ENCODE measurements at places on chromosomes 1 and 21.

DNA sequence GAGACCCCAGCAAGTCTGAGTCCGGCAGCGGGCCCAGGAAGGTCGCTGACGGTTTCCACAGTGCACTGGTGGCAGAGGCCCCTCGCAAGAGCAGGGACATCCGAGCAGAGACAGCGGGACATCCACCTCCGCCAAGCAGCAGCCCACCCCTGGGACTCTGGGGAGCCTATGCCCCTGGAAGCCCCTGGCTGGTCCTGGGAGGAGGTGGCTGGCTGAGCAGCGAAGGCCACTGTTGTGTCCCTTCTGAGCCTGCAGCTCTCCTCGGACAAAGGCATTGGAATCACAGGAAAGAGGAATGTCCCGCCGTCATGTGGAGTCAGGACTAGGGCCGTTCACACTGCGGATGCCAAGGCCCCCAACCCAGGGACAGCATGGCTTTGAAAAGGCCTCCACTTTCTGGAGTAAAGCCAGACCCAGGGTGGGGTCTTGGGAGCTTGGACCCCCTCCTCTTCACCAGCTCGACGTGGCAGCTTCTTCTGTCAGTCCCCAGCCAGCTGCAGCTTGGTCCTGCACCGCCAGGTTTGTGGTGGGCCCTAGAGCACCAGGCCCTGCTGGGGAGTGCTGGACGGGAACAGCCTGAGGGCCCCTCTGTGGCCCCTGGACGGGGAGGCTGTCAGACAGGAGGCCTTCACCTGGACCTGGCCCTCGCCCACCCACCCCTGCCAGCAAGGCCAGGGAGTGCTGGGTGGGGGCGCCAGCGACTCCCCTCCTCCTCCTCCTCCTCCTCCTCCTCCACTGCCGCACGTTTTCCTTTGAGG, 1.4 kb downstream of the MEGF6 start:
- no peak for DNase-seq

DNA sequence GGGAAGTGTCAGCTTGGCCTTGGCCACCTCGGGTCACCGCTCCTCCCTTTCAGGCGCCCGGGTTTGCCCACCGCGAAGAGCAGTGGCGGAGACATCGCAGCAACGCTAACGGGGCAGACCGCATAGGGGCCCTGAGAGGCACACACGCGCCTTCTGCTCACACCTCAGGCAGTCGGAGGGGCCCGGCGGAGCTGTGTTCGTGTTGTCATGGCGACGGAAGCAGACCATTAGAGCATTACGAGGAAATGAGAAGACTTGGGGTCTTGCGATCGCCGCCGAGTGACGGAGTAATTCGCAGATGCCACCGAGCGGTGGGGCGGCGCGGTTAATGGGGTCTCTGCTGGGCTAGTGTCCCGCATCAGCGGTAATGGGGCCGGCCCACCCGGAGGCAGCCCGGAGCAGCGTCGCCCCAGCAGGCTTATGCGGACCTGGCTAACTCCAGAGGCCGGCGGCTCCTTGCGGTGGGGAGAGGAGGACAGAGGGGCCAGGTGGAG, 144.1 kb downstream of the TNR start:
- no peak for DNase-seq

GRCh38 chr1:36222481-36223380, 1.5 kb upstream of the THRAP3 start:
- DNase-seq: no peak

DNA sequence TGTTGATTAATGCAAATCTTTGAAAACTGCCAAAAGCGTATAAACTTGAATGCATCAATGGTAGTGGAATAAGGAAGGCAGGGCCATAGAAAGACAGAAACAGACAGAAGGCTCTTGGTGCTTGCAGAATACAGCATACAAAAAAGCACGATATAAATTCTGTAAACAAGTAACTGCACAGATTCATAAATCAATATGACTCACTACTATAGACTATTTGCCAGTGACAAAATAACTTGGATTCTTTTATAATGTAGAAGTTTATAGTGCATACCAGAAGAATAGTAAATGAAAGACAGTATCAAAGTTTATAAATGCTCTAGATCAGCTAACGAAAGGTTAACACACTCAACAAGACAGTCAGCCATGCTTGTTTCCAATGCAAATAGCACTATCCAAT, 349.6 kb downstream of the PTBP2 start:
- no peak for DNase-seq

- no peak for DNase-seq
These were observed 66.3 kb upstream of the DIRAS3 start for GRCh38 chr1:68116643-68117235.

DNA sequence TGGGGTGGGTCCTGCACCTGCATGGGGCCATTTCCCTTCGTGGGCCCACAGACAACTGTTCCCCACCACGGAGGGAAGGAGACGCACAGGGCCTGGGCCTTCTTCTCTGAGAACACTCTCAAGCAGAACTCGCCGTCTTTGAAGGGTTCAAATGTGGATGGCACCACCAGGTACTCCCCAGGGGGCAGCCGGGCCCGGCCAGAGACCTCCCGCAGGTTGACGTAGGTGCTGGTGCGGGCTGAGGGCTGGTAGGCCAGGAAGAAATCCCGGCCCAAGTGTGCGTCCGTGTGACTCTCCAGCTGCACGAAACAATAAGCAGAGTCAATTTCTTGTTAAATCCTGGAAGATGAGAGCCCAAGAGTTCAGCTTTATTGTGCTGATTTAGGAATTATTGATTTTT, 56.4 kb downstream of the CAPN8 start:
- no peak for DNase-seq

GRCh38 chr1:93690921-93691789, 9.5 kb upstream of the BCAR3 start:
- no peak for DNase-seq

DNA sequence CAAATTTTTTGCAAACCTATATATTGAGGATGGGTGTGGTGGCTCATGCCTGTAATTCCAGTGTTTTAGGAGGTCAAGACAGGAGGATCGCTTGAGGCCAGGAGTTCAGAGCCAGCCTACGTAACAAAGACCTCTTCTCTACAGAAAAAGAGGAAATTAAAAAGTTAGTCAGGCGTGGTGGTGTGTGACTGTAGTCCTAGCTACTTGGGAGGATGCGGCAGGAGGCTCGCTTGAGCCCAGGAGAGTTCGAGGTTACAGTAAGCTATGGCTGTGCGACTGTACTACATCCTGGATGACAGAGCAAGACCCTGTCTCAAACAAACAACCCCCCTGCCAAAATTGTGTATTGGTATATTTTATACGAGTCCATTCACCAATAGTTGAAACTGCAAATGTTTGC, 589.7 kb downstream of the DPYD start:
- no peak for DNase-seq

DNA sequence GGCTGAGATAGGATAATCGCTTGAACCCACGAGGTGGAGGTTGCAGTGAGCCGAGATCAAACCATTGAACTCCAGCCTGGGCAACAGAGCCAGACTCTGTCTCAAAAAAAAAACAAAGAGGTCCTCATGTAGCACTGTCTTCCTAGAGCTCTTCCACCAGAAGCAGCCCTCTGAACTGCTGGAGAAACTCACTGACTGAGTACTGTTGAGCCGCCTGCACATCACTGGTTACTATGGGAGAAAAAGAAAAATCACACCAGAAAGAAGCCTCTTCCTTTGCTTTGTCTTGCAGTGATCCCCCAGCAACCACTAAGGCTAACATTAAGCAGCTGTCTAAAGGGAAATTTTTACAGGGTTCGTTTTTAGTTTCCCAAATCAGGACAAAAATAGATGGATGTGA, 112.9 kb upstream of the LYPLAL1 start:
- DNase-seq: no peak

DNA sequence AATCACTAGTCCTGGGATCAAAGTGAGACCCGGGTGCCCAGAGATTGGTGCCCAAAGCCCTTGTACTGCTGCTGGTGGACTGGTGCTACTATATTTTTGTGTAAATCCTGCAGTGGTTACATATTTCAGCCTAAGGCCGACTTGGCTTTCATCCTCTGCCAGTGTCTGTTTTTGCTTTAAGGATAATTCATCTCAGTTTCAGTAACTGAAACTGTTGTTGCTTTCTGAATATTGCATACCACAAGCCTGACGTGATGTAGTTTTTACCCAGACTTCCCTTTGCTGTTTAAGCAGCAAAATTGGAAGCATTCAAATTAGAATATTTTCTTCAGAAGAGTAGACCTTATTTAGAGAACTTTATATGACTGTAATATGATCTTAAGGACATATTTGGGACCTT, 341.8 kb downstream of the RYR2 start:
- DNase-seq: no peak

Measured in amygdala (tissue), 56 donors.